ENCODE measurements at places on chromosomes 2 and 18.

GRCh38 chr2:75801234-75801982 is 90.7 kb upstream of the GCFC2 start:
- no peak for DNase-seq

DNA sequence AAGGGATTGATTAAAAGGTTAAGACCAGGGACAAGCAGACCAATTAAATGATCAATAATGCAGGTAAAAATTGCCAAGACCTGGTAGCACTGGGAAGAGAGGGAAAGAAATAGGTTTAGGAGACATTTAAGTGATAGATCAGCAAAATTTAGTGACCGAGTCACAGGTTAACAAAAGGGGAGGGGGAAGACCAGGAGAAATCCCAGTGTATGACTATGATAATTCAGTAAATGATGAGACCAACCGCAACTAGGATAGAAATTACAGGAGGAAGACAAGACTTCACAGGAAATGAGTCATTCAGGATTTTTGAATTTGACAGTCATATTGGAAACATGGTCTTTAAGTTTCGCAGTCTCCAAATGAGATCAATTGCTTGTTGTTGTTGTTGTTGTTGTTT is 62.9 kb downstream of the COBLL1 start:
- DNase-seq, result no peak

GRCh38 chr2:188668017-188668680 is 306.0 kb upstream of the COL3A1 start:
- no peak for DNase-seq

- DNase-seq, result no peak
Observed at GRCh38 chr2:7681881-7682461, 764.8 kb downstream of the RNF144A start.

GRCh38 chr2:74512744-74513604 is 1.3 kb upstream of the TLX2 start:
- no peak for DNase-seq

DNA sequence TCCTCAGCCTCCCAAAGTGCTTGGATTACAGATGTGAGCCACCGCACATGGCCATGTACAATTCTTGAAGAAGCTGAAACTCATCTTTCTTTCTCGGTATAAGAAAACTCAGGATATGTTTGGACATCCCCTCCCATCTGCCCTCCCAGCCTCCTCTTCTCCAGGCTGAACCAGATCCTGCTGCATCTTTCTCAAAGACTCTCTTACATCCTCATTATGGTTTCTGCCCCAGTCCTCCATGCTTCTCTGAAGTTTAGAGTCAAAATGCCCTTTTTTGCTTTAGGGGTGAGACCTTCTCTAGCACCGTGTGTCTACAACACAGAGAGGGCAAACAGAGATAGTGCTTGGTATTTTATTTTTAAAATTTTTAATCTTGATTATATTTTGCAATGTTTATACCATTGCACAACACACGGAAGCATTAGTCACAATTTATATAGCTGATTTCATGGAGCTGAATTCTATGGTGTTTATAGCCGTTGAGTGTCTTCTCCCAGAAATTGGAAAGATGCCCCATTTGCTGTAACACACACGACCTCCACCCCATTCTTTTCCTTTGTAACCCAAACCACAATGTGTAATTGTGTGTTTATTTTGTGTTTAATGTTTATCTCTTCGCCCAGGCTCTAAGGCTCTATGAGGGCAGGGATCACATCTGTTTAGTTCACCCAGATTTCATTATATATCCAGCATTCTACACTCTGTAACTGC is 206.0 kb upstream of the TNP1 start:
- no peak for DNase-seq
